Regular cardiac myocyte (primary cell): ENCODE measurements at places on chromosomes 12 and 14. TPM values are rescaled to one million over a fixed set of nuclear protein-coding genes. Genes with fewer than 3 reads are reported as not detected.

The ACOT6 gene
- 0.28 TPM in 1 of 2 replicates, not detected in the other for total RNA-seq

The R3HDM2 gene
- total RNA-seq, result 6.9 and 8.7 TPM in 2 replicates

The KLRD1 gene
- under 0.01 and 0.28 TPM in 2 replicates for total RNA-seq

The TSPAN31 gene
- 86.3 and 103 TPM in 2 replicates for total RNA-seq

The DPY19L2 gene
- 1.9 and 5.1 TPM in 2 replicates for total RNA-seq

The MYL2 gene
- not detected in 2 replicates for total RNA-seq
